ENCODE measurements at places on chromosomes 5 and 9.

DNA sequence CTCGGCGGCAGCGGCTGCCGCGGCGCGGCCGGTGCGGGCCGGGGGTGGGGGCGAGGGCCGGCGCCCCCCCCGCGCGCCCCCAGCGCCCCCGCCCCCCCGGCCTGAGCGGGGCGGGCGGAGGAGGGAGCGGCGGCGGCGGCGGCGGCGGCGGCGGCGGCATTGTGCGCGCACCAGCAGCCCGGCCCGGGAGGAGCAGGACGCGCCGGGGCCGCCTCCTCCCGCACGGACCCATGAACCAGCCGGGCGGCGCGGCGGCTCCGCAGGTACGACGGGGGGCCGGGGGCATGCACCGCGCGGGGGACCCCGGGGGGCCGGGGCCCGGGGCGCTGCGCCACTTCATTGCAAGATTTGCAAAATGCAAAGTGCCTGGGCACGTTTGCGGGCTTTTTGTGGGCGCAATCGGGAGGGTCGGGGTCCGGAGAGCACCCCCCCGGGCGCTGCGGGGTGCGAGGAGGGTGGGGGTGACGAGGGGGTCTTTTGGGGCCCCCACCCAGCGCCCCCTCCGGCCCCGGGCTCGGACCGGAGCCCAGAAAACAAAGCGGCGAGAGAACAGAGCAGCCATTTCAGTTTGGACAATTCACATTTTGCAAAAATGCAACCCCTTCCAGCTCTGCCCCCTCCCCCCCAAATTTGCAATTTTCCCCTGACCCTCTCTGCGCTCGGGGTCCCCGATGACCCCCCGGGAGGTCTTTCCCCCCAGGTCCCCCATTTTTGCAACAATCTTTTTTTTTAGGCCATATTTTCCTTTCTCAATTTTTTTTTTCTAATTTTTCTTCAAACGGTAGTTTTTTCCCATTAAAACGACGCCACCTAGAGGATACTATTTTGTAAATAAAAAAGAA, at the start of gene ZNF618:
ZNF618 (plus strand) TSS at position 159 of the 842 bp plus-strand sequence; CDS start at position 231, 72 bp downstream.
- DNase-seq, result peak; percentile 65

DNA sequence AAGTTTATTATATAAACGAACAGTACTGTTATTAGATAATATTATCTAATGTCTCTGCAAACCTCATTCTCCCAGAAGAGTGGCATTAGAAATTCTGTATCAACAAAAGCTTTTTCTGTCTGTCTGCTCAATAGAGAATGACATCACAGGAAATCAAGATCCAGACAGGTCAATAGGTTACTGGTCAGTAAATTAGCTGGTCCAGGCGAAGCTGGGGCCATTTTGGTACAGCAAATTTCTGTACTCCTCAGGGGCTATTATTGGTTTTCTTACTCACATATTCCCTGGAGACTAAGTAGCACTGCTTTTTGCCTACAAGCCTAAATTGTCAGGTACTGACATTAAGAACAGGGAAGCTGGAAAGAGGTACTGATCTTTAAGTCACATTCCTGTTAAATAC, 80.5 kb downstream of the PLPP1 start:
- no peak for DNase-seq

- DNase-seq, result no peak
These were observed 150.1 kb downstream of the RNF180 start for GRCh38 chr5:64315778-64316177.

DNA sequence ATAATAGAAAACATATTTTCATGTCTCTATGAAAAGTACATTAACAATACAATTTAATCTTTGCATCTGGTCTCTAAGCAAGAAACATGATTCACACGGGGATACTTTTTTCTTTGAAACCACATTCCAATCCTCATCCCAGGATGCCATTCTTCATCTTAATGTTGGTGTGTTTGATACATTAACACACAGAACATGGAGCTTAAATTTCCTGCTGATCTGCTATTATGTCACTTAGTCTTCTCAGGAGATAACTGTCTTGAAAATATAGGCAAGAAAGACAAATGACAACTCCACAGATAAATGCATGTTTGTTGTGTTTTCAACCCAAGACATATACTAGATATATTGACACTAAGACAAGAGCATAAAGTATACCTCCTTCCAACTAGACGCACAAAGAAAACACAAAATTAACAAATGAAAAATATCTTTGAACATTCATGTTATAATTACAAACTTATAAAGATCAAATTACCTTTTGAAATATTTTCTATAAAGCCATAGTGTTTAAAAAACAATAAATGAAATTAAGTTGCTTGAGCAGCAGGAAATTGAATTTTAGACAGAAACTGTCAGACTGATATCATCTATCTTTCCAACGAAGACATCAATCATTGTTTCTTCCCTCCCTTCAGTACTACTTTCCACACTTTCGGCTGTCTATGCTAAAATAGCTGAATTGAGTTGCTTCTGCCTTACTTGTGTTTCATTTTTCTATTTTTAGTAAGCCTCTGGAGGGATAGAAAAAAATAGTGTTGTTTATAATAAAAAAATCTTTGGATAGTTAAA, 1676.7 kb upstream of the CDH9 start:
- DNase-seq, result no peak

- DNase-seq, result no peak
These were observed 92.2 kb downstream of the ZNF462 start for GRCh38 chr9:106954974-106955850.

- no peak for DNase-seq
These were observed 31.2 kb downstream of the SEMA4D start for GRCh38 chr9:89466451-89467277.

GRCh38 chr5:106174903-106175302, 1495.8 kb downstream of the EFNA5 start:
- no peak for DNase-seq

- DNase-seq, result no peak
These were observed 121.5 kb upstream of the PCA3 start for GRCh38 chr9:76642701-76643209.

GRCh38 chr9:129762985-129763926, 10.4 kb upstream of the PTGES start:
- no peak for DNase-seq

DNA sequence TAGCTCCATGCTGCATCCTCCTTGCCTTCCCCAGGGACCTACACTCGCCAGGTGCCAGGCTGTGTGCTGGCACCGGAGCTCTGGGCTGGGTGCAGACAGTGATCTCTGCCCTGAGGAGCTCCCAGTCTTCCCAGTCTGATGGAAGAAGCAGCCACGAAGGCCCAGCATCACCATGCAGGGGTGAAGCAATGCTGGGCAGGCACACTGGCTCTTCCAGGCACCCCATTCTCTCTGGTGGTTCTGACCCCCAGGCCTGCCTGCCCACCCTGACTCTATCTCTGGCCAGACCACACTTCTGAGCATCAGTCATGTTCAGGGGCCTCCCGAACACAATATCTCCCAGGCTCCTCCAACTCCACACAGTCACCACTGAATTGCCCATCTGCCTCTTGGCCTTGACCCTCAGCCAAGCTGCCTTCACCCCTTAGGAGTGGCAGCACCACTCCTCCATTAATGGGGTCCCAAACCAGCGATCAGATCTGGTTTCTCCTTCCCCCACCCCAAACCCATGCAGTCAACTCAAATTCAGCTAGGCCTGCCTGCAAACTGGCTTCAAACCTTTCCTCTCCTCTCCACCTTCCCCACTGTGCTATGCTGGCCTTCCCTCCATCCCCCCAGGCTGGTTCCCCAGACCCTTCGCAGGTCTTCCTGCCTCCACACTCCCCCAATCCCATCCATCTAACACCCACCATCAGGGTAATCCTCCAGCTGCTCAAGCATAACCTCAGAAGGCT, 102.7 kb upstream of the MVB12B start:
- DNase-seq, result no peak

DNA sequence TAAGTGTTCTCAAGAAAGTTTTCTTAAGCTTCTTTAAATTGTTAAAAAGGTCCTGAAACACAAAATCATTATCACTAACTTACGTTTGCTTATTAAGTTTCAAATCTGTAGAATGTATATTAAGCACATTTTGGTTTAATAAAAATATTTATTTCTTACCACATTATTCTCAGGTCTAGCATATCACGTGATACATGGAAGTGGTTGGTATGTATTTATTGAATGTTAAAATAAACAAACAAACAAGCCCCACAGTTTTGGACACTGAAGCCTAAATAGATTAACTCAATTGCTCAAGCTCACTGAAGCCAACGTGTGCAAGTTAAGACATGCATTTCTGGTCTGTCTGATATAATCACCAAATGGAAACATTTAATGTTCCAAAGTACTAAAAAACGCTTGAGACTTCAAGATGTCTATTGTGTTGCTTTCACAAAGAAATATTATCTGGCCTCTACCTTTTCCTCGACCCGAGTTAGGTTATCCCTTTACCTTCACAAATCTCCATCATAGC, 1136.9 kb downstream of the TAF11L14 start:
- no peak for DNase-seq

- DNase-seq, result no peak
These were observed 271.3 kb downstream of the KIAA0825 start for GRCh38 chr5:94347130-94347529.

DNA sequence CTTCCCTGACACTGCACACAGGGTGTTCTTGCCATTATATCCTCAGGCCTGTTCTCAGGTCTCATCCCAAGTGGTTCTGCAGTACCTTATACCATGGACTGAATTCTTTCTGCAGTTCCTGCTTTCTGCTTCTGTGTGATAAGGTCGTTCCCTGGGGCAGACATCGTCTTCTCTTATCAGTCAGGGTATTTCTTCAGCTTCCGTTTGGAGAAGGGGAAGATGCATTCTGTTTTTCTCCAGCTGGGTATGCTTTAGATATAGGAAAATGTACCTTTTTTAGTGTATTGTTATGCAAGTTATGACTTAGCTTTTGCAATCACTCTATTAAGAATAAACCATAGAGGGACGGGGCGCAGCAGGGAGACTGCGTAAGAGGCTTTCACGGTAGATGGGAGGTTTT, 31.1 kb downstream of the RALGPS1 start:
- DNase-seq, result no peak

- no peak for DNase-seq
These were observed 81.4 kb upstream of the RANBP6 start for GRCh38 chr9:6096821-6097220.

GRCh38 chr5:143790457-143791112, 21.4 kb upstream of the HMHB1 start:
- DNase-seq, result no peak

DNA sequence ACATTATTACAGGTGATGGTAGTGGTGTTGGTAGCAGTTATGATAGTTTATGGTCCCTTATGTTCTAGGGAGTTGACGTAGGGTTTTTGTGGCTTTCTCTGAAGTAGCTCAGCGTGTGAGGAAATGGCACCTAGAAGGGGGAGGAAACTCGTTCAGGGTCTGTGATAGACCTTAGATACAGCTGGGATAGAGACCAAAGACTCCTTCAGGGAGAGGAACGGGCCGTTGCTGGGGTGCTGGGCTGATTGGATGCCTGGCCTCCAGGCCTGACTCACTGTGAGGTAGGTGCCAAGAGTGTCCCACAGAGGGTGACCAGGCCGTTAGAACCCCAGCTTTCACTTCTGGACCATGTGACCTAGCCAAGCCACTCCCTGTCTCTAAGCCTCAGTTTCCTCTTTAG, 96.6 kb downstream of the DAB2IP start:
- no peak for DNase-seq

DNA sequence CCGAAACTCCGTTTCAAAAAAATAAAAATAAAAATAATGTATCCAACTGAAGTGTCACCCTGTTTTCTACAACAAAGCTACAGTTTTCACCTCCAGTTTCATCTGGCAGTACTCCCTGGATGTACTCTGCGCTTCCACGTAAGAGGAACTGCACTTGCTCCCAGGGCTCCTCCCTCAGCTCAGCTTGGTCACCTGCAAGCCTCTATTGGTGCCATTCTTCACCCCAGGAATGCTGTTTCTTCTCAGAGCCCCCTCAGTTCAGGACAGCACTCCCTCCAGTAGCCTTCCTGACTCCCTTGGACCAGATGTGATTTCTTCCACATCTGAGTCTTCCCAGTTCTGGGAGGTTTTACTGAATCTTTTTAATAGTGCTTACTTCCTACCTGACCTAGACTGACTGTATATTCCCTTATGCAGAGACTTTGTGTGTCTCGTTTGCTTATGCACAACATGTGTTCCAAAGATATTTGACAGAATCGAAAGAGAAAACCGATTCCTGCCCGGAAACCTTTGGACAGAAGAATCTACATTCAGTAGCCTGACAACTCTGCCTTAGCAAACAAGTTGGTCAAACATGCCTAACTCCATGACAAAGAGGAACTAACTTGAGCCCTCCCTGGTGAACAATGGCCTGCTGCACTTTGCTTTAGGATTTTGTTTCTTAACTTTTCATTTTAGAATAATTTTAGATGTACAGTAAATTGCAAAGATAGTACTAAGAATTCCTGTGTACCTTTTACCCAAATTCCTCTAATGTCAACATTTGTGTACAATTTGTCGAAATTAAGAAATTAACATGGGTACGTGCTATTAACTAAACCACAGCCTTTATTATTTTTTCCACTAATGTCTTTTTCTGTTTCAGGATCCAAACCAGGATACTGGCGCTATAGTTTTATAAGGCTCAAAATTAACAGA, 814 bp downstream of the CCDC125 start:
- no peak for DNase-seq

DNA sequence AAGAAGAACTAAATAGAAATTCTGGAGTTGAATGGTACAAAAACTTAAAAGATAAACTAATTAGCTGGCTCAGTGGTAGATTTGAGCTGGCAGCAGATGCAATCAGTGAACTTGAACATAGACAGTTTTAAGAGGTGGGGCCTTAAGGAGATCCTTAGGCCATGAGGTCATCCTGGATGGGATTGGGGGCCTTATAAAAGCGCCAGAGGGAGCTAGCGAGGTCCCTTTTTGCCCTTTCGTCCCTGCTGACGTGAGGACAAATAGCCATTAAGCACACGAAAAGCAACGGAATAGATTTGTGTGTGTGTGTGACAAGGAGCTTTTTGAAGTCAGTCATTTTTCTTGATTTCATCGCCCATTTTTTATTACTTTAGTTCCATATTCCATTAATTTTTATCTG, 83.3 kb downstream of the ZNF354C start:
- no peak for DNase-seq

- no peak for DNase-seq
These were observed 14.6 kb downstream of the SPATA9 start for GRCh38 chr5:95668216-95668615.

DNA sequence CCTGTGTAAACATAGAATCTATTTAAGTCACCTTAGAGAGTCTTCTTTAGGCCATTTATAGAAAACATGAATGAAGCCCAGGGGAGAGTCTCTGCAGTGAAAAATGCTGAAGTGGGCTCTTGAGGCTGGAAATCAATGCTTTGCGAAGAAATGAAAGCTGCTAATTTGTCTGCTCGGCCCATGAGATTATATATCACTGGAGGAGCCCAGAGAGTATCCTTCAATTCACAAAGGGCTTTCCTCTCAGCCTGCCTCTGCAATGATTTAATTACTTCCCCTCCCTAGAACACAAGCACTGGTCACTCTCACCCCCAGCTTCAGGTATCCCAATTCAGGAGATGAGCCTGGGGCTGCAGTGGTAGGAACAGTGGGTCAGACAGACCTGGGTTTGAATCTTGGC, 8.2 kb upstream of the DRD1 start:
- no peak for DNase-seq
